ENCODE measurements at places on chromosomes 11 and 22.
A peak's percentile ranks its signal among the peaks of the same experiment; 100 is the strongest.

DNA sequence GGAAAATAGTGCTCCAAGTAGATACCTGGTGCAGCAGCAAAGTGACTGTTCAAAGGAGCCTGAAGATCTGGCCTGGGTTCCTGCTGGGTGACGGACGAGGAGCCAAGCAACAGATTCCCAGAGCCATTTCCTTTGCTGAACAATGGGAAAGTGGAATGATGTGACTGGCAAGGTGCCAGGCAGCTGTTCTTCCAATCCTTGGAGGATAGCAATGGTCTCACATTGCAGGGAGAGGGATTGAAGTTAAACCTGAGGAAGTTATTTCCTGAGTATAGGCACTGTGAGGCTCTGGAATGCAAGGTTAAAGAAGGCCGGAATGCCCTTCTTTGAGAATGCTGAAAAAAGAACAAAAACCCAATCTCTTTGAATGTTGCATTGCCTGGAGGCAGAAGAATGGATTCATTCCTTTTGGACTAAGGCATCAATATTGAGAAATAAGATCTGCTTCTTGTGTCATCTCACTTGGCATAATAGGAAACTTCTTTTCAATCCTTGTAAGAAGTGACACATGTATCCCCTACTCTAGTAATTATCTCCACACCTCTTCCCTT lies 223.8 kb downstream of the BLID start:
- DNase-seq = peak; percentile 36

- DNase-seq = no peak
These were observed 9.6 kb downstream of the OR5A2 start for GRCh38 chr11:59416613-59417012.

- no peak for DNase-seq
These were observed 17.7 kb downstream of the VWCE start for GRCh38 chr11:61277186-61278000.

DNA sequence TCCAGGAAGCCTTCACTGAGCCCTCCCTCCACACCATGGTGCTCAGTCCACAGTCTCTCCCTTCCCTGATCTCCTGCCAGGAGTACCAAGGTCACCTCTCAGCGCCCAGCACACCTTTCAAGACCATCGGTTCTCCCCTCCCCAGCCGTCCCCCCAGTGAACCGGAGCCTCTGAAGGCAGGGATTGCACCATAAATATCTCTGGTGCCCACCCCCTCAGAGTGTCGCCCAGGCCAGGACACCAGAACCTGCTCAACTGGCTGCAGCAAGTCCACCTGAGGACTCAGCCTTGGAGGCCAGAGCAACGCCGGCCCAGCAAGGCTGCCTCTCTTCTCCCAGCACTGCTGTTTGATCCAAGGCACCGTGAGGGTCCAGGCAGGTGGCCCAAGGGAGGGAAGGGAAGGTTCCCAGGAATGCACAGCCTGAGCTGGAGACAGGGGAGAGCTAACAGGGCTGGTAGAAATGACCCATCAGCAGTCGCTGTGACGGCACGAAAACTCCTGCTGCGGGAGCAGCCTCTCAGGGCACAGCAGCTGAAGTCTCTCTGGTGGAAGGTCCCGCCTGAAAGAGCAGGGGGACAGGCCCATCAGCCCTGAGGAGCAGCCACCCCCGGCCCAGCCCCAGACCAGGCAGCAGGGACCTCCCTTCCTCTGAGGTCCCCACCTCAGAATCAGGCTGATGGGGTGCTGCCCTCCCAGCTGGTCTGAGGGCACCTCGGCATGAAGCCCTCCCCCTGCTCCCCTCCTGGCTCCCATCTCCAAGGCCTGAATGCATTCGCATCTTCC lies 80.3 kb downstream of the BUD13 start:
- no peak for DNase-seq

DNA sequence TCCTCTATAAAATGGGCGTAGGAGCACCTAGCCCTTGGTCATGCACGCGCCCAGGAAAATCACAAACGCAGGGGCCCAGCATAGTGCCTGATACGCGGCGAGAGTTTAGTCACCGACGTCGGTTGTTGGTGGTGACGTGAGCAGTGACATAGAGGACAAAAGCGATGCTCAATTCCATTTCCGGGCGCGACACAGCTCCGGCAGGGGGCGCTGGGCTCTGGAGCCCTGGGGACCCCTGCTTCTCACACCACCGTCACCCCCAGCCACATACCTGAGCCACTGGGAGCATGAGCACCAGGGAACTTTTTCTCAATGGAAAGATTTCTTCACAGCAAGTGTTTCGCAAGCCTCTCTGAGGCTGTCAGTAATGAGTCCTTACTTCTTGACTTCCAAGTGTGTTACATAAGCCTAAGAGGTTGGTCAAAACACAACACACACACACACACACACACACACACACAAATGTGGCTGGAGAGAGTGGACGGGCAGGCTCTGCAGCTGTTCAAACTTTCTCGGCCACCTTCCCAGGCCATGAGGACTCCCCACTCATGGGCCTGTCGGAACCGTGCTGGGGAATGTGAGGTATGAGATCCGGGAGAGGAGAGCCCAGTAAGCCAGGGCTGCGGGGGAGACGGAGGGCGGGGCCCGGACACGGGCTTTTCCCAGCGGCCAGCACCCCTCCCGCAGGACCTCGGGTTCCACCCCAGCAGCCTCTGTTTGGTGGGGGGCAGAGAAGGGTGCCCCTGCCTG lies 36.9 kb upstream of the LINC01488 start:
- peak; percentile 64 for DNase-seq

- no peak for DNase-seq
These were observed 102.0 kb downstream of the CYP2R1 start for GRCh38 chr11:14789879-14790484.

DNA sequence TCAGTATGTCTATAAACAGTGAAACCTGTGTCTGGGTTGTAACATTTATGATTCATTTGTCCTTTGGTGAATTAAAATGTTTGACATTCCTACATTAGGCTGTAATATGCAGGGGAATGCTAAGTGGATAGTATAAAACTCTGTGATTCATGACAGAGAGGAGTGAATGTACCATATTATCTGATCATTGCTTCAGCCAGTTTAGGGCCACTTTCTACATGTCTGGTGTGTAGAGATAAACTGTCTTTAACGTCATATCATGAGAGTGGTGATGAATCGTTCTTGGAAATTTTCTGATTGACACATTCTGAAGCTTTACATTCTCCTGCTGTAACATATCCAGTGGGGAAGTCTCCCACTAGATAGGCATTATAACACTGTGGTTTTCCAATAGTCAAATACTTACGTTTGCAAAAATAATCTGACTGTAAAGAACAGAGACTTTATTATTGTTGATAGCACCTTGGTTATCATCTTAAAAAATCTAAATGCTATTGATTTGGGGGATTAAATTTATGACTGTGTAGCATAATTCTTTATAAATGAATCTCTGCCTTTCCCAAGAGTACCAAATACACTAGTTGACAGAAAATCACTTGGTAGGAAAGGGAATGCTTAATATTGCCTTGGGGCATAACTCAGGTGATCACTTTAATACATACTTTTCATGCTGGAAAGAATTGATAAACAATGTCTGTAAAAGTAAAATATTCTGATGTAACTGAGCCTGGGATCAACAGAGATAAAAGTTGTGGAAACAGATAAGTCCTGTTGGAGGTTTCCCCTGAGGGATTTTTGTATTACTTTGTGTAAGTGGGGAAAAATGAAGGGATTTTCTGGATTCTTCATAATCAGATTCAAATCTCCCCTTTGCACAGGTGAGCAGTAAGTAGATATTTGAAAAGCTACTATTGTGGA lies 427.9 kb downstream of the JRKL start:
- DNase-seq = peak; percentile 24

Data from non-pigmented ciliary epithelial cell (primary cell).